ENCODE measurements at places on chromosomes 1 and 21. TPM values are rescaled to one million over a fixed set of nuclear protein-coding genes. Genes with fewer than 3 reads are reported as not detected.
A peak's percentile ranks its signal among the peaks of the same experiment; 100 is the strongest.

Gene PTPN22
- polyA plus RNA-seq = 4.2 TPM

- no peaks in the 10 kb centered on the region for H3K36me3 ChIP-seq
- no peak overlapping the region for H3K4me3 ChIP-seq
- peaks cover 23% of the 10 kb centered on the region for H3K4me1 ChIP-seq
- no peak overlapping the region for H3K27ac ChIP-seq
- no peaks in the 10 kb centered on the region for H3K27me3 ChIP-seq
- peak; percentile 7 for DNase-seq
These were observed 1.2 kb downstream of the ARHGEF11 start for GRCh38 chr1:157044326-157044725.

DNA sequence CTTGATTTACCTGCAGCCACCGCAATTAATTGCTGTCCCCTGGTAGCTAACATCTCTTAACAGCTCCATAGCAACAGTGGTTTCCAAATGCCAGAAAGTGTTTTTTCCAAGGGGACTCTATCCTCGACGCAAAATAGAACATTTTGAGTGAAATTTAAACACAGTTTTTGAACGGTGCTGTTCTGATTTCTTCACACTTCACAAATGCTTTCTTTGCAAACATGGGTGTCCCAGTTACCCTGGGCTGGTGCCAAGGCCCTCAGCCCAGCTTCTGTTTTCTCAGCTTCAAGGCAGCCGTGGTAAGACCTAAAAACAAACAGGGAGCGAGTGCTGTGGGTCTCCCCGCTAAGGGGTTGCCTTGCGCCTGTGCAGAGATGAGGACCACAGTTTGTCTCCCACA lies 147.3 kb upstream of the VAMP3 start:
- H3K36me3 ChIP-seq = no peaks in the 10 kb centered on the region
- H3K4me3 ChIP-seq = no peak overlapping the region
- DNase-seq = no peak

- DNase-seq = no peak
- no peaks in the 10 kb centered on the region for H3K27me3 ChIP-seq
- H3K4me3 ChIP-seq = no peak overlapping the region
- no peaks in the 10 kb centered on the region for H3K4me1 ChIP-seq
- H3K36me3 ChIP-seq = no peaks in the 10 kb centered on the region
- H3K27ac ChIP-seq = no peak overlapping the region
These were observed 44.6 kb downstream of the SUSD4 start for GRCh38 chr1:223319398-223319797.

Gene FCRL1
- polyA plus RNA-seq = 0.26 TPM

DNA sequence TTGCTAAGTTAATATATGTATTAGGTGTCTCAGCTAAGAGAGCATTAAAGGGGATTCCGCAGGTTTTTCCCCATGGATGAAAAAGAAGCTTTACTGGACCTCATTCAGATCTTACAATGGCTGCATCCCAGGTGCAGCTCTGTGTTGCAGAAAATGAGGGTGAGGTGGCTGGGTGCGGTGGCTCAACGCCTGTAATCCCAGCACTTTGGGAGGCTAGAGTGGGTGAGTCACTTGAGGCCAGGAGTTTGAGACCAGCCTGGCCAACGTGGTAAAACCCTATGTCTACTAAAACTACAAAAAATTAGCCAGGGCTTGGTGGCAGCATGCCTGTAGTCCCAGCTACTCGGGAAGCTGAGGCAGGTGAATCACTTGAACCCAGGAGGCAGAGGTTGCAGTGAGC lies 58.5 kb upstream of the MORC3 start:
- peaks cover 11% of the 10 kb centered on the region for H3K36me3 ChIP-seq
- peaks cover 3% of the 10 kb centered on the region for H3K4me1 ChIP-seq
- no peak for DNase-seq
- no peak overlapping the region for H3K4me3 ChIP-seq

DNA sequence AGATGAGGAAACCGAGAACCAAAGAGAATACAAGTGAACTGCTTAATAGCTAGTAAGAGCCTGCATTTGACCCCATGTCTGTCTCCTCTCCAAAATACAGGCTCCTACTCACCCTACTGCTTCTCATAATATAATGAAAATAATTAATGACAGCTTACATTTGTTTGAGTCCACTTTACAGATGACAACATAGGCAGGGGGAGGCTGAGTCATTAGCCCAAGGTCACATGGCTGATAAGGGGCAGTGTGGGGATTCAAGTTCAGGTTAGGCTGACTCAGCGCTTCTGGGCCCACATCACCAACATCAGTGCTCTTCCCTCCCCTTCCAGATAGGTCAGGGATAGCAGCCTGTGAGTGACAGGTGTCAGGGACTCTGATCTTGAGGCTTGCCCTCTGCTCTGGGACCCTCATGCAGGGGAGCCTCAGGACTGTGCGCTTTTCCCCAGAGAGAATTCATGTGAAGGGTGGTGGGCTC lies 16.2 kb downstream of the AZIN2 start:
- H3K4me3 ChIP-seq = no peak overlapping the region
- H3K36me3 ChIP-seq = peaks cover 6% of the 10 kb centered on the region
- H3K27ac ChIP-seq = peak overlapping the region; percentile 28
- no peaks in the 10 kb centered on the region for H3K27me3 ChIP-seq
- H3K4me1 ChIP-seq = peaks cover 7% of the 10 kb centered on the region
- DNase-seq = no peak

Measured in lung (tissue), 17 donors.